Fibroblast of villous mesenchyme (primary cell): ENCODE measurements at places on chromosomes 13 and 19. TPM values are rescaled to one million over a fixed set of nuclear protein-coding genes. Genes with fewer than 3 reads are reported as not detected.

TEX29 gene
- total RNA-seq, result 0.64 TPM in 1 of 2 replicates, not detected in the other

NHLRC3 gene
- 17.7 and 19.9 TPM in 2 replicates for total RNA-seq

ILF3 gene
- 121 and 136 TPM in 2 replicates for total RNA-seq

GJB2 gene
- not detected in 2 replicates for total RNA-seq

NLRP7 gene
- not detected in 2 replicates for total RNA-seq

APLP1 gene
- total RNA-seq, result 3.5 and 4.2 TPM in 2 replicates

SULT2A1 gene
- total RNA-seq, result not detected in 2 replicates

DKKL1 gene
- 0.32 TPM in 1 of 2 replicates, not detected in the other for total RNA-seq

ZNF177 gene
- total RNA-seq, result 0.64 and 1.7 TPM in 2 replicates
